Fibroblast of skin of left quadriceps (primary cell): ENCODE measurements at places on chromosomes 12 and 14.

- peak; percentile 89 for DNase-seq
These were observed at the start of gene GOLGA3 for GRCh38 chr12:132828706-132829534. Gene GOLGA3, minus strand, starts transcription at chr12:132828869. Its CDS starts 6,741 bp downstream, at chr12:132822128.

- no peak for DNase-seq
These were observed 95.8 kb downstream of the PRKCH start for GRCh38 chr14:61417141-61417540.

GRCh38 chr12:31801872-31802271 lies 73.1 kb upstream of the AMN1 start:
- DNase-seq: no peak

GRCh38 chr12:76942267-76942666 lies 63.4 kb upstream of the CSRP2 start:
- DNase-seq: peak; percentile 93

GRCh38 chr12:131494741-131495524 lies 216.0 kb upstream of the SFSWAP start:
- no peak for DNase-seq

DNA sequence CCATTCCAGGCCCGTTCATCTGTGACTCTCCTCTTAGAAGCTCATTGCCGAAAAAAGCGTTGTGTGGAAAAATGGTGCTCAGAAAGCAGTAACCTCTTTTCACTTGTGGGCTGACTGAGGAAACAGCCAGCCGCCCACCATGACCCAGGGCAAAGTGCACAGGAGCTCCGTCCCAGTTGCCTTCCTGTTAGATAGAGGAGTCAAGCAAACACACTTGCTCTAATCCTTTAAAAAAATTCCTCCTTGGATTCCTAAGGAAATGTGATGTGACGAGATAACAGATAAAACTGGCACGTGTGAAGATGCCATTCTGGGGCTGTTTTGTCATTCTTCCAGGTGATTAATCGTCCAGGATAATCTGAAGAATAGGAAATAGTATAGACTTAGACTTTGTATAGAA lies 396.8 kb upstream of the DDHD1 start:
- no peak for DNase-seq

GRCh38 chr14:41925409-41925808 lies 318.7 kb downstream of the LRFN5 start:
- peak; percentile 16 for DNase-seq

DNA sequence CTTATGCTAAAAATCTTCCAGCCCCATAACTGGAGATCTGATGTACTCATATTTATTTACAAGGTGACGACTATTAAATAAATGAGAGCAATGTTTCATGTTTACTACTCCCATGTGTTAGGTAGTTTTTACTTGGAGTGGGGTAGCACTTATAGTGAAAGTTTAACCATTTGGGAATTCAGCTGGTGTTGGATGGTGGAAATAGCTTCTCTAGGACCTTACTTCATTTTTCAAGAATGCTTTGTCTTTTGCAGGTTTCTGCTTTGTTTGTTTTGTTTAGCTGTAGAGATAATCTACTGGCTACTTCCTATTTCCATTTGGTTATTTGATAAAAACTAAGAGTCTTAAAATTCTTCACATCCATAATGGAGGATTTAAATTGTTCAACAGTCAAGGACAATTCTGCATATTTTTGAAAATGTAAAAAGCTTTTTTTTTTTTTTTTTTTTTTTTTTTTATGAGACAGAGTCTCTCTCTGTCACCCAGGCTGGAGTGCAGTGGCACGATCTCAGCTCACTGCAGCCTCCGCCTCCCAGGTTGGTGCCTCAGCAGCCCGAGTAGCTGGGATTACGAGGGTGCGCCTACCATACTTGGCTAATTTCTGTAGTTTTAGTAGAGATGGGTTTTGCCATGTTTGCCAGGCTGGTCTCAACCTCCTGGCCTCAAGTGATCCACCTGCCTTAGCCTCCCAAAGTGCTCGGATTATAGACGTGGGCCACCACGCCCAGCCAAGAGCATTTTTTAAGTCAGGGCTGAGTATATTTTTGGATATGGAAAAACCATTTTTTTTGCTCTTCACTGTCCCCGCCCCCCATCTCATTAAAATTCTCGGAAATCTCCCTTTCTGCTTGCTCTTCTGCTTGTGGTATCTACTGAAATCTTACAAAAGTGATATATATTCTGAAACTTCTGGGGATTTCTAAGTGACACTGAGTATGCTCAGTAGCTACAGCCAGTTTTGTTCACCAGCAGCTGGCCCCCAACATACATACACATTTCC lies 1.4 kb upstream of the ABCD2 start:
- no peak for DNase-seq

GRCh38 chr14:56720703-56721460 lies 89.4 kb downstream of the OTX2 start:
- no peak for DNase-seq

GRCh38 chr14:99271951-99272631 lies at the start of gene BCL11B:
Gene BCL11B, minus strand, starts transcription at chr14:99272197. Its CDS starts 979 bp downstream, at chr14:99271218.
- DNase-seq: peak; percentile 95

GRCh38 chr12:117155278-117156060 lies 34.8 kb downstream of the FBXO21 start:
- DNase-seq: no peak

GRCh38 chr12:6747216-6747615 lies 5.7 kb downstream of the MLF2 start:
- DNase-seq: no peak

DNA sequence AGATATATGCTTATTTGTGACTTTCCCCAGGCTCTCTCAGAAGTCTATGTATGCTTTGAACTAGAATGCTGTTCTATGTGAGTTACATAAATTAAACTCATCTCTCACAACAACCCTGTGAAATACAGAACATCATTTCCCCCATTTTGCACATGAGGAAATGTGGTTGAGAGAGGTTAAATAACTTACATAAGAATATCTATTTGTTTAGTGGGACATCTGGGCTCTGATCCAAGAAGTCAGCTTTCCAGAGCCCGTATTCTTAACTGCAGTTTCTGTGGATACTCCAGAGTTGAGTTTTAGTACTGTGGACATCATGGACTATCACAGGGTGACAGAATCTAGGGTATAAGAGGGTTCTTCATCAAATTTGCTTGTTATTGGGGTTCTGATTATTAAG lies 242.5 kb upstream of the ARHGAP5 start:
- DNase-seq: peak; percentile 18

DNA sequence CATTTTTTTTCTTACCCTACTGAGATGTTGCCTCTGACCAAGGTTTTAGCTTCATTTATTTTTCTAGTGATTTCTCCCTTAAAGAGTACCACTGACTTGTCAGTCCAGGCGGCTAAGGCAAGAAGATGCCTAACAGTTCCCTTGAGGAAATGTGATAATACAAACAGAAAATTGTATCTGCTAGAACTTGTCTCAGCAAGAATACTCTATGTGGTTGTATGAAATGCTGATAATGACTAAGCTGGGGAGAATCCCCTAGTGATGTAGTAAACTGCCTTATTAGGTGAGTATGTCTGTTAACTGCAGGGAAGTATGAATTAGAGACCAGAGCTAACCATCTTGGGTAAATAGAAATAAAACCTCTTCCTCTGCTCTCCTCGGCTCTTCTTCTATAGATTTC lies 6.7 kb downstream of the C12orf54 start:
- peak; percentile 1 for DNase-seq

DNA sequence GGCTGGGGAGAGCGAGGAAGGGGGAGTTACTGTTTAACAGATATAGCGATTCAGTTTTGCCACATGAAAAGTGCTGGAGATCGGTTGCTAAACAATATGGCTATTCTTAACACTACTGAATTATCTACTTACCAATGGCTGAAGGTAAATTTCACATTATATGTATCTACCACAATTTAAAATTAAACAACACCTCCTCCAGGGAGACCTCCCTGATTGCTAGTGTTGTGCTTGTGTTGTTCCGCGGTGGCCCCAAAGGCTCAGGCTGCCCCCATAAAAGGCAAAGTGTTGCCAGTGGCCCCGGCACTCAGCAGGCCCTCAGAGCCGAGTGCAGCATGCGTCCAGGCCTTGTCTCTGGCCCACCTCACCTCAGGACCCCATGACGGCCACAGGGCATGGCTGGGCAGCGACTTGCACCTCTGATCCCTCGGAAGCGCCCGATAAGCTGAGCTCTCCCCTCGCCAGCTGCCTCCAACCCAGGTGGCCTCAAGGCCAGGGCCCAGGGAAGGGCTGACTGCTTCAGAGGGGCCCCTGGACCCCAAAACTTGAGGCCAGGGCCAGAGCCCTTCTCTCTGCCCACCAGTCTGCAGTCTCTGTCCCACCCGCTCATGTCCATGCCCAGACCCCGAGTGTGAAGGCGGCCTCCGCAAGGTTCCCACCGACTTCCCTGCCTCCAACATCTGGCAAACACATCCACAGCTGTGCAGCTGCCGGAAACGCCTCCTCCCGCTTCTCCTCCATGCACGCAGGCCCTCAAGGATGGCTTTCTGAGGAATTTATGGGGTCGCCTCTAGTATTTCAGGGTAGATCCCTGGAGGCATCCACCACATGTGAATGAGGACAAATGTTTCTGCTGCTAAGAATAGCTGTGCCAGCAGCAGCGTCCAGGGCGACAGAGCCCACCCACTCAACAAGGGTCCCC lies 60.0 kb downstream of the NCOR2 start:
- DNase-seq: peak; percentile 77

DNA sequence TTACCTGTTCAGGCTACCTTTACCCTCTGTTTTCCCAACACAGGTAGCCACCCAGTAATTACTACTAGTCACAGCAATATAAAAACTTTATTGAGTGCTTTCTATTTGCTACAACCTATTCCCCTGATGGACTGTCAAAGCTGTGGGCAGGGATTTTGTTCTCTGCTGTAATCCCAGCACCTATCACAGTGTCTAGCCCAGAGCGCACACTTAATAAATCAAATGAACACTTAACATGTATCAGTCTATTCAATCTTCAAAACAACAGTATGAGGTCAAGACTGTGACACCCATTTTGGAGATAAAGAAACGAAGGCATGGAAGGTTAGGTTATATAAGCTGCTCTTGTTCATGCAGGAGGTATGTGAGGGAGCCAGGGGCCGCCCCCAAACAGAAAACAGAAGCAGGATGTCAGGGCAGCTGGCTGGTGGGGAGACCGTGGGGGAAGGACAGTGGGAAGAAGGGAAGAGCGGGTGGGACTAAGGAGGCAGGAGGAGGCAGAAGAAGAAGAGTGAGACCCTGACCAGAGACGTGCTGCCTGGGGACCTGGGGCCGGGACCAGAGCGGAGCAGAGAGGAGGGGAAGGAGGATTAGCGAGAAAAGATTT lies 1.7 kb downstream of the TNFRSF1A start:
- no peak for DNase-seq

DNA sequence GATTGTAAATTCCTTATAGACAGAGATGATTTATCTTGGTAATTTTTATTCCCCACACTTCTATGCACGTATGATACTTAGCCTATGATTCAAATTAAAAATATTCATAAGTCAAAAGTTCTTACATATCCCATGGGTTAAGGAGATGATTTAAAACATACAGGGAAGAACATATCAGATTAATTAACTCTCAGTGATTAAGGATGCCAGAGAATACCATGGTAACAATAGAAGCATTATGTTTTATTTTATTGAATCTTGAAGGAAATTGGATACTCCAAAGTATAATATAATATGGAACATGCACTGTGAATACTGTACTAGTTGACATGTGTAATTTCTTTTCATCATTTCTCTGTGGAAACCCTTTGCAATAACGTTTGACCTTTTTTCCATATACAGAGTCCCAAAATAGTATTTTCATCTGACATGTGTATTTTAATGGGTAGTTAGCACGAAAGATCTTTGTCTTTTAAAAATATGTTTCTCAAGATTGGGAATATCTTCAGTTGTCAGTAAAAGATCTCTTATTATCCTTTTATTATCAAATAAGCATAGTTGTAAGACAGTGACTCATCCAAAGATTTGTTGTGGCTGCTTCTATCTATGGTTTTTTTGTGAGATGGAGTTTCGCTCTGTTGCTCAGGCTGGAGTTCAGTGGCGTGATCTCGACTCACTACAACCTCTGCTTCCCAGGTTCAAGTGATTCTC lies 166.7 kb downstream of the RAD51B start:
- peak; percentile 83 for DNase-seq

DNA sequence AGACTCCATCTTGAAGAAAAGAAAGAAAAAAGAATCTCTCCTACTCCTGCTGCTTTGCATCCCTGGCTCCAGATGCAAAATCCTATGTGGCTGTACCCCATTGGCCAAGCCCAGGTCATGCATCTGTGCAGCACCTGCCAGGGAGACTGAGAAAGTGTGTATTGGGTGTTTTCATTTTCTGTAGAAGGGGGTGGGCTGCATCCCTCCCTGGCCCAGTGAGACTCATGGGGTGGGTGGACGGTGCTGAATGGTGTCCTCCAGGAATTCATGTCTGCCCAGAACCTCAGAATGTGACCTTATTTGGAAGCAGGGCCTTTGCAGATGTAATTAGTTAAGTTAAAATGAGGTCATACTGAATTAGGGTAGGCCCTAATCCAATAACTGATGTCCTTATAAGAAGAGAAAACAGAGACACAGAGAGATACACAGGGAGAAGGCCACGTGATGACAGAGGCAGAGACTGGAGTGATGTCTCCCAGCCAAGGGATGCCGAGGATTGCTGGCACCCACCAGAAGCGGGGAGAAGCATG lies 23.2 kb downstream of the MOAP1 start:
- no peak for DNase-seq

DNA sequence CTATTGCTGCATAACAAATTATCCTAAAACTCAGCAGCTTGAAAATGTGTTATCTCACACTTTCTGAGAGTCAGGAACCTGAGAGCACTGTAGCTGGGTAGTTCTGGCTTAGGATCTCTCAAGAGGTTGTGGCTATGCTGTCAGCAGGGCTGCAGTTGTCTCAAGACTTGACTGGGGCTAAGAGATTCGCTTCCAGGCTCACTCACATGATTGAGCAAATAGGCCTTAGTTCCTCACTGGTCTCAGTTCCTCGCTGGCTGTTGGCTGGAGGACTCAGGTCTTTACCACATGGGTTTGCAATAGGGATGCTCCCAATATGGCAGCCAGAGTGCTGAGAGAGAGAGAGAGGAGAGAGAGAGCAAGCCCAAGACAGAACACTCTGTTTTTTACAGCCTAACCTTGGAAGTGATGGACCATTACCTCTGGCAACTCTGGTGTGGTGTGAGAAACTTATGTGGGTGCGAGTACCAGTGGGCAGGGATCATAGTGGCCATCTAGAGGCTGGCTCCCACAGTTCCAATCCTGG lies 15.9 kb upstream of the DHRS2 start:
- DNase-seq: no peak

DNA sequence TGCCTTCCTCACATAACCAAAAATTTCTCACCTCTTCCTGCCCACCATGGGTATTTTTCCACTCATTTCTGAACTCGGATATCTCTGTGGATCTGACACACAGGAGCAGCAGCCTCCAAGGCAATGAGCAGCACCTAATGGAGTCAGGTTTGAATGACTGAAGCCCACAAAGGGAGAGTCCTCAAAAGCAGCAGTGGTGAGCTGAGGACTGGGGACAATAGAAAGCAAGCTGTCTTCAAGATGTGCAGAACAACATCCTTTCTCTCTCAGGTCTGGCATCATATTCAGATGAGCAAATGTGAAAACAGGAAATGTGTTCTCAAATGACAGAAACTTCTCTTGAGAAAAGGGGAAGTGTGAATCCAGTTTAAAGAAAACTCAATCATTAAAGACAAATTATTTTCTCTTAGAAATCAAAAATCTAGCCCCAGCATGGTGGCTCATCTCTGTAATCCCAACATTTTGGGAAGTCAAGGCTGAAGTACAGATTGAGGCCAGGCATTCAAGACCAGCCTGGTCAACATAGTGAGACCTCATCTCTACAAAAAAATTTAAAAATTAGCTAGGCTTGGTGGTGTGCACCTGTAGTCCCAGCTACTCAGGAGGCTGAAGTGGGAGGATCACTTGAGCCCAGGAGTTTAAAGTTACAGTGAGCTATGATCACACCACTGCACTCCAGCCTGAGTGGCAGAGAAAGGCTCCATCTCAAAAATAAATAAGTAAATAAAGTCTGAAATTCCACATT lies 54.2 kb downstream of the C12orf42 start:
- DNase-seq: no peak
